RCC 7860 (cell line): ENCODE measurements at places on chromosomes 4 and X.

DNA sequence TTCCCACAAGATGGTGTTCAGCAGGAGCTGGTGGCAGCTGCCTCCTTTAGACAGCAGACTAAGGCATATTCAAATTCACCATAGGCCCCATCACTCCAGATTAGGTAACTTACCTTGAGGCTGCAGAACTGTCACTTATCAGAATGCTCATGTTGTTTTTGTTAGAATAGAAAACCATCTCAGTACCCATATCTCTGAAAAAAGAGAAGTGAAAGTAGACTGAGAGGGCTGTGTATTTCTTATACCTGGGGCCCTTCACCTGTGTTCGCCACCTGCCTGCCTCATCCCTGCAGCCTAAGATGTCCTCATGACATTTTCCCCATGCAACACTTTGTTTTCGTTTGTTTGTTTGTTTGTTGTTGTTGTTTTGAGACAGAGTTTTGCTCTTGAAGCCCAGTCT lies 32.9 kb upstream of the SPRY1 start:
- DNase-seq: no peak

- DNase-seq: no peak
These were observed 23.4 kb upstream of the MAP9 start for GRCh38 chr4:155399974-155400697.

- DNase-seq: no peak
These were observed 117.9 kb downstream of the TBC1D19 start for GRCh38 chr4:26701786-26702227.

GRCh38 chrX:18887177-18887824 lies 96.6 kb downstream of the PHKA2 start:
- DNase-seq: no peak

DNA sequence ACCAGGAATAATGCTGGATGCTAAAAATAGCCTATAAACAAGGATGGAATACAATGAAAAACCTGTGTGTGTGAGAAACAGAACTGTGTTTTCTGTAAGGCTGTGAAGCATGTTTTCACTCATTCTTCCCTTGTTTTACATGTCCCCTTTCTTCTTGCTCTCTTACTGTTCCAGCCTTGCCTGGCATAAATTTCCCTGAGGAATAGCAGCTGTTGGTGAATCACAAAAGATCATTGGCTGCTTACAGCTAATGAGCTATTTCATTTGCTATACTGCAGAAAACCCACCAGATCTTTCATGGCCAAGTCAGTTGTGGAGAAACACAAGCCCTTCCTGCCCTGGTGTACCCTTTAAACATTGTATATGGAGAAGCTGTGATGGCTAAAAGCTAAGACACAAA lies 91.1 kb downstream of the LDB2 start:
- DNase-seq: no peak
